ENCODE measurements at places on chromosomes 6 and 20.

- DNase-seq, result no peak
These were observed 118.7 kb downstream of the HFE start for GRCh38 chr6:26205625-26206574.

DNA sequence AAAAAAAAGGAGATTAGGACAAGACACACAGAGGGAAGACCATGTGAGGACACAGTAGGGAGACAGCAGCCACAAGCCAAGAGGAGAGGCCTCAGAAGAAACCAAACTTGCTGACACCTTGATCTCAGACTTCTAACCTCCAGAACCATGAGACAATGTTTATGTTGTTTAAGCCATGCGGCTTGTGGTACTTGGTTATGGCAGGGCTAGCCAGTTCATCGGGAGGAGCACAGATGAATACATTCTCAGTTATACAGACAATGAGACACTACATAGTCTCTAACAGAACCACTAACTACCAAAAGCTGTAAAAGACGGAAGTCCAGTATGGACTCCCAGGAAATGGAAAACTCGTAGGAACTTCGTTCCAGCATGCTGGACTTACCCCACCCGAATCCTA lies 116.8 kb downstream of the MBOAT1 start:
- DNase-seq, result no peak

DNA sequence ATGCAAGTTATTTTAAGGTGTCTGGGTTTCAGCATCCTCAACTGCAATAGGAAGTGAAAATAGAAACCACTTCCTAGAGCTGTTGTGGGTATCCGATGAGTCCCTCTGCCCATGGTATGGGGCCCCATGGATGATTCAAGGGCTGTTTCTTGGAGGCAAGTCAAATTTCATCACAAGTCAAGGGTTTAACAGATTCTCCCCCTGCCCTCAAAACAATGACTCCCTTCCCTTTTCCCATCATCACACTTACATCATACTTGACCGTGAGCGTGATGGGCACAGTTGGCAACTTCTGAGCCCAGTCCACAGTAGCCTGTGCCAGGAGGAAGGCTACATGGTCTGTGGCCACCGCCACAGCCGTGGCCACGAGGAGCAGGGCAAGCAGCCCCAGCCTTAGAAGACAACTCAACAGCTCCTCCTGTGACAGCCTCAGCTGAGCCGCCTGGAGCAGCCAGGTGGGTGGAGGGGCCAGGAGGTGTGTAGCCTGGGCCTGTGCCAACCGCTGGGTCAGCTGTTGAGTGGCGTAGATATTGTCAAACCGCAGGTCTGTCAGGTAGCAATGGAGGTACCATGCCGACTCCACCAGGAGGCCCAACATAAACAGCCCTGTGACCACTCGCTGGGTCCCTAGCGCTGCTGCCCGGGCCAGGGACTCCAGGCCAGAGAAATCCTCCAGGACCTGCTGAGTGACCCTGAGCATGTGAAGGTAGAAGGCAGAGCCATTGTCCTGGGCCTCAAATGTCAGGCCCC lies 5.2 kb downstream of the OCSTAMP start:
- peak; percentile 29 for DNase-seq

GRCh38 chr6:132789396-132789776 lies 9.1 kb downstream of the SLC18B1 start:
- DNase-seq, result no peak

GRCh38 chr6:134814076-134814695 lies 135.7 kb downstream of the ALDH8A1 start:
- no peak for DNase-seq

DNA sequence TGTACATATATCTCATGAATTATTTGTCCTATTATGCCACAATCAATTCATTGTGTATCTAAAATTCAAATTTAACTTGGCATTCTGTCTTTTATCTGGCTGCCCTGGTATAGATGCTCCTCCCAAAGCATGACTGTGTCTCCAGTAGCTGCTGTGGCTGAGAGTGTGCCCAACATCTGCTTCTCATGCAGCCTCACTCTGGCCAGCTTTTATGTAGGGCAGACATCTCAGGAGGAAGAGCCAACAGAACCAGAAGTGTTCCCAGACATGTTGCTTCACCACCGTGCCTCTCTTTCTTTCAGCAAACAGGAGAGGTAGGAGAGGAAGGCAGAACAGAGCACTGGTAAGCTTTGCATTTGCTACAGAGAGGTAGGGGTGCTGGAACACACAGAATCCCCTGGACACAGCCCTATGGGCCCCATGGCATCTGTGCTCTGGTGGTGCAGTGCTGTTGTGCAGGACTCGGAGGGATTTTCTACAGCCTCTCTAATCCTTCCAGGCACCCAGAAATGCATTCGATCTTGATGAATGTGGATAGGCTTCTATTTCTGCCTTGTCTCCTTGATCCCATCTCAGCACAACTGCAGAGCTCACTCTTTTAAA lies 637.1 kb downstream of the UTRN start:
- no peak for DNase-seq

GRCh38 chr6:36827261-36828079 lies 11.8 kb downstream of the CPNE5 start:
- no peak for DNase-seq

DNA sequence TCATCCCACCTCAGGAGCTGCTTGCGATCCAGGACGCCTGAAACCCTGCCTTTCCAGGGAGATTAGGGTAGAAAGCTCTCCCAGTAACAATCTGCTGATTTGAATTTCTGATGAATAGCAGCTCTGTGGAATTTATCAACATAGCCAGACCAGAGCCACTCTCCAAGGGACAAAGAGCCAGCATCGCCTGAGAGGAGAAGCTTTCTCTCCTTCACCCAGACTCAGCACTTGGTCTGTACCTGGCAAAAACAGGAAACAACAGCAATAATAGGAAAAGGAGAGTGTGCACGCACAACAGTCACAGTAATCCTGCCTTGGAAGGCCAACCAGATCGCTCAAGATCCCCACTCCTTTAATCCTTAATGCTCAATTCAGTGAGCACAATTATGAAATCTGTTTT lies 22.3 kb upstream of the ROS1 start:
- no peak for DNase-seq

GRCh38 chr20:49484180-49485140 lies 2.0 kb upstream of the KCNB1 start:
- DNase-seq, result peak; percentile 17

GRCh38 chr6:118377711-118378414 lies 170.2 kb upstream of the PLN start:
- no peak for DNase-seq

Measured in activated gamma-delta T cell treated with anti-CD3 and anti-CD28 coated beads, Interleukin-2, amount 50 U/mL, for 16 hours (primary cell).